ENCODE measurements at places on chromosomes 6 and 20.

DNA sequence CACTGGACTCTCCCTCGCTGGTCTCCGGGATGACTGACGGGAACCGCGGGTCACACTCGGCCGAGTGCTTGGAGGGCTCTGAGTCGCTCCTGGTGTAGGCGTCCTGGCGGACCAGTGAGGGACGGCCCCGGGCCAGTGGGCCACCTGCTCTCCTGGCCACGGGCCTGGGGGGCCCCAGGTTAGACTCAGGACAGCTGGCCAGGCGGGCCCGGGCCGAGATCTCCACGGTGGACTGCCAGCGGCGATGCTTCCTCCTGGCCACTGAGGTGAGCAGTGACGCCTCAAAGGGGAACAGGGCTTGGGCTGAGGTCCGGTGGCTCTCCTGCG, 11.9 kb downstream of the DACT2 start:
- no peak for DNase-seq

DNA sequence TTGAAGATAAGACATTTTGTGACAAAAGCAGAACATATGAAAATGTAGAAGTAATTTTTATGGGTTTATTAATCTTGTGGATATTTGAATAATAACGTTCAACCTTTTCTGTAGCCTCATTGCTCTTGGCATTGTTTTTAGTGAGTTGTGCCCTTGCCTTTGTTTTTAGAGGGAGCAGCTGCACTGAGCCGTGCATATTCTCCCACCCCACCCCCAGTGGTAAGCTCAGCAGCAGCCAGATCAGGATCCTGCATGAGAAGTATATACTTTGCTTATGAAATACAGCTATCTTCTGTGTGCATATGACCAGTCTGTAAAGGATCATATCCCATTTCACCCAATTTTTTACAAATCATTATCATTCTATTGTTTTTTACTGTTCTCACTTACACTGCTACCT, 184.2 kb downstream of the COL9A1 start:
- DNase-seq, result no peak

GRCh38 chr20:41510224-41510623, 108.0 kb downstream of the CHD6 start:
- no peak for DNase-seq

- peak; percentile 48 for DNase-seq
Measured at GRCh38 chr6:7900621-7901020, 10.0 kb downstream of the TXNDC5 start.

DNA sequence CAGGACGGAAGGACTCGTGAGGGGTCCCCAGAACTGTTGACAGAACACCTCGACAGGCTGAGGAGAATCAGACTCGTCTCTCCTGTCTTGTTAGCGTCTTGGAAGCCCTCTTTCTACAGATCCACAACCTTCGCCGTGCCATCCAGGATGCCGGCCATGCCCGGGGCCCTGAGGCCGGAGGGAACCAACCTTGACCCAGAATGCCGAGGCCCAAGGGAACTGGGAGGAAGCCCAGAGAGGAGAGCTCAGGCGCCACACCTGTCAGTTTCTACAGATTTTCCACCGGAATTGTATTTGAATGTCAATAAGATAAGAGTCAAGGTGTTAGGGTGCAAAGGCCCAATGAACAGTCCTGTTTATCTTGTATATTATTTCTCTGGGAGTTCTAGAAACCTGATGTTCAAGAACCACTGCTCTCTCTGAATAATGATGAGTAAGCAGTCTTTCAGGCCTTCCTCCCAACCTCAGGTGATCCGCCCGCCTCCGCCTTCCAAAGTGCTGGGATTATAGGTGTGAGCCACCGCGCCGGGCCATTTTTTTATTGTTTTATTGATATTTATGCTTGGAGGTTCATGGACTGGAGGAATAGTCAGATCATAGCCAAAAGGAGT, 799 bp upstream of the ME1 start:
- DNase-seq, result no peak

GRCh38 chr6:123962508-123962907, 158.8 kb downstream of the NKAIN2 start:
- DNase-seq, result no peak

DNA sequence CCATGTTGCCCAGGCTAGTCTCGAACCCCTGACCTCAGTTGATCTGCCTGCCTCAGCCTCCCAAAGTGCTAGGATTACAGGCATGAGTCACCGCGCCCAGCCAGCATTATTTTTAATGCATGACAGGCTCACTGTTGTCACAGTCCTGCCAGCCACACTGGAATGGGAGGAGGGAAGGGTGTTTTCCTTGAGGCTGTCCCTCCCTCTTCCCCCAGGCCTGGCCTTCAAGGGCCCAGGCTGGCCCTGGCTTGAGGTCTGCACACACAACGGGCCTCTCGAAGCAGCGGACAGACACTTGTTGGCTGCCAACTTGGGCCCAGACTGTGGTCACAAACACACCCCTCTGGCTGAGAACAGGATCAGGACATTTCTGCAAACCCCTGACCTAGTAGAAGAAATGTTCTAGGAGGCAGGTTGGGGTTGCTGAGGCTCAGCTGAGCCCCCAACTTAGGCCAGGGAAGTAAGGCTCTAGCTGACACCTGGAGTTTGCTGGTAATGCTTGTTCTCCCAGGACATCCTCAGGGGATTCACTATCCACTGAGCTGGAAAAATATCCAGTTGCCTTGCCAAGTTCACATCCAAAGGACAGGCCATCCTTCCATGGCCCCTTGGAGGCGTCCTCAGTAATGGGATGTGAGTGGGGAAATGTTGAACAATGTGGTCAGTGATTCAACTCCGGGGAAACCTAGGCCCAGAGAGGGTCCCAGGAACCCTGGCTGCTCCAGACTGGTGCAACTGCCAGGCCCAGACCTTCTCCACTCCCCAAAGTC, 9.9 kb downstream of the SNTA1 start:
- no peak for DNase-seq

DNA sequence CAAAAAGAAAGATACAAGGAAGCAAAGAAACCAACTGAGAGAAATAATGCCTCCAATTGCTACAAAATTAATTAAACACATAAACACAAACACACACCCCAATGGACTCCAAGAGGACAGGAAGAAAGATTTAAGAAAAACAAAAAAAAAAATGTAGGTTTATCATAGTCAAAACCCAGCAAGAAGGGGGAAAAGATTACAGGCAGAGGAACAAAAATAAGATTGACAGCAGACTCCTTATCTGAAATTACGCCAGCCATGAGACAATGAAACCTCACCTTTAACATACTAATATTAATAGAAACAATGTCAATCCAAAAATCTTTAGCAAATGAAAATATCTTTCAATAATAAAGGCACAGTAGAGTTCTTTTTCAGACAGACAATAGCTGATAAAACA, 155.8 kb downstream of the RNGTT start:
- no peak for DNase-seq

GRCh38 chr20:17062712-17063111, 164.1 kb upstream of the PCSK2 start:
- no peak for DNase-seq

- no peak for DNase-seq
Measured at GRCh38 chr6:105935416-105935815, 150.7 kb upstream of the PRDM1 start.

DNA sequence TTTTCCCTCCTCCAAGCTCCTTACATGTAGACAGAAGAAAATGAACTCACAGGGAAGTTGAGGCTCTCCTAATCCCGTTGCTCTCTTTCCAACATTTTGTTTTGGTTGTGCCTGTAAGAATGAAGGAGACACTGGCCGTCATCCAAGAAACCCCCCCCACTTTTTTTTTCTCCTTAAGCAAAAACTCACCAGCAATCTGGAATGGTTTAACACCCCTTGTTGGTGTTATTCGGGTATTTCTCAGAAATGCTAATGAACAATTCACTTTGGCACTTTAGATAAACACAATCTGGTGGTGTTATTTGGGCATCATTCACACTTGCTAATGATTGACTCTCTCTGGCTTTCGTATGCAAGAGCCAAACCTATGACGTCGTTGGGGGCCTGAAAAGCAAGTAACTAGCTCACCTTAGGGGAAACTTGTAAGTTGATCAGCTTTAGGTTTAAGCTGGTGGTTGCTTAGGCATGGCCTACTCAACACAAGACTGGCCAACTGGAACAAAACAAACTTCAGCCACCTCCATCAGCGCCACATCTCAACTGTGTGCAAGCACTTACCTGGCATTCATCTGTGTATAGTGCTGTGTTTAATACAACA, 24.3 kb upstream of the OLIG3 start:
- DNase-seq, result no peak

DNA sequence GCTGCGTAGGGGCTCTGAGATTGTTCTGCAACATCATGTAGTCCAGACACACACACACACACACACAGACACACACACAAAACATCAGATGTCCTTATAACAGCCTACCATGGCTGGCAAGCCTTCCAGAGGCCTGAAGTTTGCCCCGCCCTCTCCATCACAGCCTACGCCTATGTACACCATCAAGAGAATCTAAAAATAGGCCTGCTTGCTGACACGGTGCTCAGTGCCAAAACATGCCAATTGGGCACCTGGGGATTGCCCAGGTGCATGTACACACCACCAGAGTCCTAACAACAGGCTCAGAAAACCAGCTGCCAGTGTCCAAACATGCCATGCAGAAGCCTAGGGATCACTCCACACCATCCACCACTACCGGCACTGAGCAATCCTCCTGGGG, 391.7 kb upstream of the SPTLC3 start:
- no peak for DNase-seq
